GM10248 (cell line): ENCODE measurements at places on chromosomes 3 and 15.

- no peak for DNase-seq
Measured at GRCh38 chr3:172153335-172153861, 114.0 kb downstream of the FNDC3B start.

GRCh38 chr3:141356046-141356445 lies 12.3 kb upstream of the ZBTB38 start:
- no peak for DNase-seq

DNA sequence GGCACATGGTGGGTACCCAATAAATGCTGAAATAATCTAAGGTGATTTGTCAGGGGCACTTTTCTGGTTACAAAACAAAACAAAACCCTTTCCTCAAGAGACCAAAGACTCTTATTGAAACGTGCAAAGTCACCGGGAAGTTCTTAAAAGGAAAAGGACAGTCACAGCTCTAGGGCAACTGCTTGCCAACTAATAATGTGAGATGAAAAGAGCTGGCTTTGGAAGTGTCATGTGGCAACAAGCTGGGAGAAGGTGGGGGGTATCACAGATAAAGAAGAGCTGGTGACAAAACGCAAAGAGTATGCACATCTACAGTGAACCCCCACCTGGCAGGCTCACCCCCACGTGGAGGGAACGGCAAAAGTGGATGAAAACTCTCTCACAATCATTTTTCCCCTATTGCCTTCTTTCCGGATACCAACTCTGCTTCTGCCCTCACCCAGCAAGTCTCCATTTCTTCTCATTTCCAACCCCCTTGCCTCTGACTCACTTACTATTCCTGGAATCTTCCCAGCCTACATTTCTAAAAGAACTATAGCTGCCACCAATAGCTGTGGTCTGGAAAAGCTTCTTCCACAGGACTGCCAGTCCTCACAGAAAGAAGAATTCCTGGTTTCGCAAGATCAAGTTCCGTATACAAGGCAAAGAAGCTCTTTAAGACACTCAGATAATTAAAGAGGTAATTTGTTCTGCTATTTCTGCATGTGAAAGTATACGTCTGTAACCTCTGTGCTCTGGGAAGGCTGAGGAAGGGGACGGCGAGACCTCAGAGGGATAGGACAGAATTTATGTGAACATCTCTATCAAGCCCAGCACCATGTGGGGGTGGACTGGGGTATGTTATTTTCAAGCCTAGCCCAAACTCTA lies 21.8 kb upstream of the ANPEP start:
- no peak for DNase-seq

- no peak for DNase-seq
Measured at GRCh38 chr3:49661281-49661680, 12.9 kb upstream of the APEH start.

DNA sequence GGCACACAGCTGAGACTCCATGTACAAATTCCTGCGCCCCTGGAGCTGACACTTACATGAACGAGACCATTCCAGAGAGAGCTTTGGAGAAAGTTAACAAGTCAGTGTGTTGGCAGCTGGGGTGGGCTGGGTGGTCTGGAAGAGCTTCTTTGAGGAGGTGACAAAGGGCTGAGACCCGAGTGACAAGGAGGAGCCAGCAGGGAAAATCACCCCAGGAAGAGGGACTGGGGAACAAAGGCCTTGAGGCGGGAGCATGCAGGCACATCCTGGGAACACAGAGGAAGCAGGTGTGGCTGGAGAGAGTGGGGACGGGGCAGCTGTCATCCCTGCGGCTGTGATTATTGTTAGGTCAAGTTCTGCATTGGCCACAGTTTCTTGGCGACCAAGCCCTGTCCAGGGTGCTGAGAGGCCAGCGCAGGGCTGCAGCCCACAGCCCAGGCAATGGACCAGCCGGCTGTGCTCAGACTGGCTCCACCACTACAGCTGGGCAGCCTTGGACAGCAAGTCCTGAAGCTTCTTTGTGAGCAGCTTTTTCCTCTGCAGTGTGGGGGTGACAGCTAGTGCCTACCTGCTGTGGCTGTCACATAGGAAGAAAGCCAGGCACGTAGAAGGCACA lies 34.2 kb upstream of the PRR23E start:
- DNase-seq, result no peak

- DNase-seq, result no peak
Measured at GRCh38 chr3:183626877-183627594, 8.4 kb upstream of the KLHL24 start.

DNA sequence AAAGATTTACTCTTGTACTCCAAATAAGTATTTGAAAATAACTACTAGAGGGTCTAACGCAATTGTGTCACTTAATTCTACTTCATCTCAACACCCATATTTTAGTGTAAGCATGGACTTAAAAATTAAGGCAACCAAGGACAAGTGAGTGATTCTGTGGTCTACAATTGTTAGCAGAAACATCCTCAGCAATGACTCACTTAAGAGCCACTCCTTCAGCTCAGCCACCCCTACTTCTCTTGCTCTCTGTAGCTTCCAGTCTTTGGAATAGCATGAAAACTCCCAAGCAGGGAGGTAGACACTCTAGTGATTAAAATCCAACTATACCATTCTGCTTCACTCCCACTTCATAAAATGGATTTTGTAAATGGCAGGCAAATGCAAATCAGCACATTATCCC lies 116.0 kb upstream of the LRRN1 start:
- no peak for DNase-seq

- DNase-seq, result no peak
Measured at GRCh38 chr3:78845605-78846004, 922.2 kb downstream of the ROBO1 start.

DNA sequence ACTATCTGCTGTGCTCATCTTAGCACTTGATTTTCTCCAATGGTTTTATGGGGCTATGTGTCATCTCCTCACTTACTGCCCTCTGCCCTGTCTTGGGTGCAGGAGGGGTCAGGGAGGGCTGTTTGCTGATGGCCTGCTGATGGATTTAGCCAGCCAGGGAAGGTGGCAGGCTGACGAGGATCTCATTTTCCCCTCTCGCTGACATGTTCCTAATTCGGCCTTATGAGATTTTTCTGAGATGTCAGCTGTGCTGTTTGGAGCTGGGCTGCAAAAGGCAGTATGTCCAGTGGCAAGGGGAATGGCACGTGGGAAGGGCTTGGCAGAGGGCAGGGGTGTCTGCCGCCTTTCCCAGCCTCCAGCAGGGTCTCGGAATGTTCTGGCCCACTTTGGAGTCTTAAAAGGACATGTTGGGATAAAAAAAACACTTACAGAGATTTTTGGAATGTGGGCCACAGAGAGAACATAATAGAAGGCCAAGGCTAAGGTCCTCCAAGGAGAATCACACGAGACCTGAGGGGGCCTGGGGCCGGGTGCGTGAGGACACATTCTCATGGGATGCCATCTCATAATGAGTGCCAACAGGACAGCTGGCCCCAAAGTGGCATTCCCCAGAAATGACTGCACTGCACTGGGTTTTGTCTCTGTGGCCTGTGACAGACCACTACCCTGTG lies 303.8 kb downstream of the TLE3 start:
- DNase-seq, result no peak

DNA sequence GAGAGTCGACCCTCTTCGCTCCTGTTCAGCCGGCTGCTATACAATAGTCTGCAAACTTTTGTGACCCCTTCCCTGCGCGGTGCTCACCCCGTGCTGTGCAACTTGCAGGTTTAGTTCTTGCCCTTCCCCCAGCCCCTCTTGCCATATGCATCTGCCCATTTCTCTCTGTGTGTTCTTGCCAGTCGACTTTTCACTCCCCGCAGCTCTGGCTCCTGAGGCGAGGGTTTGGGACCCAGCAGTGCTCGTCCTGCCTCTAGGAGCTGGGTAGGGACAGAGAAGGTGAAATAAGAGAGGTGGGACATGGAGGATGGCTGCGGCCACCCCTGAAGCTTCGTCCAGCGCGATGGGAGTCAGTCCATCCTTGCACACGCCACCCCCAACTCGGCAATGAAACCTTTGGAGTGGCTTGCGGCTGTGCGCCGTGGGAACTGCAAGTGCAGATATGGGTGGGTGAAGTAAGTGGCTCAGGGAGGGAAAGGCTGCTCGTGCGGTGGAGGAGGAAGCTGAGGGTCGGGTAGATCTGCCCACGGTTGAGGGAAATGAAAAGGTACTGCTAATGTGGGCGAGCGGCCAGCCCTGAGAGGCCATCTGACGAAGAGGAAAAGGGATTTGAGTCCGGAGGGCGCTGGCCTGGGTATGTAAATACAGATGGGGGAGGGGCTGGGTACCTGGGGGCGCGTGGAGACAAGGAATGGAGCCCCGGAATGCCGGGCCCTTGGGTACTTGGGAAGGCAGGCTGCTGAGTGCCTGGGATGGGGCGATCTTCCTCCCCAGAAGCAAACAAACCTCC lies 1.0 kb downstream of the LRRC3B start:
- DNase-seq, result no peak

GRCh38 chr3:45548681-45549075 lies 45.9 kb upstream of the LIMD1 start:
- DNase-seq, result no peak

GRCh38 chr15:93707751-93708150 lies 523.6 kb upstream of the MCTP2 start:
- DNase-seq, result no peak

- DNase-seq, result no peak
Measured at GRCh38 chr3:188553569-188553968, 399.6 kb downstream of the LPP start.
